ENCODE measurements at places on chromosomes 4 and X.

DNA sequence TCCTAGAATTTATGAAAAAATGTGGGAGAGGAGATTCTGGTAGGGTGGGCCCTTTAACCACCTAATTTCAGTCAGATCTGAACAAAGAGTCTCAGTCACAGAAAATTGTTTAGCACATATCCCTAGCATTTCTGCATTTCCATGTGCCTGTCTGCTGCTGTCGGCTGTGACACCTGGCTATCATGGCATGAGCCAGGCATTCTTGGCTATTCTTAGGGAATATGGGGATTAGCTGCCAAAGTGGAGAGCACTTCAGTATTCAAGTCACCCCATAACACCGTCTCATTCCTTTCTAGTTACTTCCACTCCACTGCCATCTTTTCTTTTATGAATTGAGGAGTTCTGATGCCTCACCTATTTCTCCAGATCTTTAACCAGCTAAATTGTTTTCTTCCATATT lies 211.5 kb downstream of the FRAS1 start:
- no peak for DNase-seq

DNA sequence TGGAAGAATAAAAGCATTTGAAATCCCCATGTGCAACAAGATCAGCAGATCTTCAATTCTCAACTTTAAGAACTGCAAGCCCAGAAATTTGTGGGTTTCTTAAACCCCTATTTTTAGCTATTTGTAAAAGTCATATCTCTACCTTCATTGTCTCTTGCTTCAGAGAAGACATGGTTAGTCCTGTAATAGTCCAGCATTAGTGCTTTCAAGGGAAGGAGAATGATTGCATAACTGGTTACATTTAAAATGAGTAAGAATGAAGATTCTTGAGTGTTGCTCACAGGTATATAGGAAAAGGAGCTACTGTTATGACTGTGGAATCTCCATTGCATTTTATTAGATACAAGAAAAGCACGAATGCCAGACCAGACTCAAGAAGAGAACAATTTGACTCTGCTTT lies 84.0 kb downstream of the CCSER1 start:
- no peak for DNase-seq

DNA sequence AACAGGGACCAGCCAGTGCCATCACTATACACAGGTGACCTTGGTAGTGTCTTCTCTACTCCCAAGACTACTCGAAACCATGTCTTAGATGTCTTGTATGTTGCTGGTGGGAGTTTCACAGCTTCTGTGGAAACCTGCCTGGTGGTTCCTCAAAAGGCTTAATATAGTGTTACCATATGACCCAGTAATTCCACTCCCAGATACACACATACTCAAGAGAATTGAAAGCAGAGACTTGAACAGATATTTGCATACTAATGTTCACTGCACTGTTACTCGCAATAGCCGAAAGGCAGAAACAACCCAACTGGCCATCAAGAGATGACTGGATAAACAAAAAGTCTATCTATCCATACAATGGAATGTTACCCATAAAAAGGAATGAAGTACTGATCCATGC lies 3.1 kb downstream of the TFDP3 start:
- DNase-seq = no peak

GRCh38 chr4:109945056-109945455 lies 32.4 kb downstream of the EGF start:
- DNase-seq = no peak

GRCh38 chr4:110224812-110225211 lies 26.4 kb upstream of the ELOVL6 start:
- no peak for DNase-seq

Data from stimulated activated CD4-positive, alpha-beta T cell treated with anti-CD3 and anti-CD28 coated beads, TNF-alpha, amount 100 ng/mL, for 24 hours (primary cell).